ENCODE measurements at places on chromosomes 6 and 20. TPM values are rescaled to one million over a fixed set of nuclear protein-coding genes. Genes with fewer than 3 reads are reported as not detected.
A peak's percentile ranks its signal among the peaks of the same experiment; 100 is the strongest.

Gene ADGRF5
- total RNA-seq: 37.6 TPM

Gene IPCEF1
- total RNA-seq: 0.27 TPM

Gene BTNL2
- total RNA-seq: not detected

Gene ID1
- total RNA-seq: 714 TPM

Gene MYB
- 0.93 TPM for total RNA-seq

Gene TMC2
- not detected for total RNA-seq

Gene NR2E1
- not detected for total RNA-seq

Gene ANKRD66
- total RNA-seq: 0.15 TPM

Gene BPIFB1
- 0.58 TPM for total RNA-seq

Gene FRK
- total RNA-seq: 1.5 TPM

Gene RING1
- 16.0 TPM for total RNA-seq

Gene PSMB1
- total RNA-seq: 271 TPM

DNA sequence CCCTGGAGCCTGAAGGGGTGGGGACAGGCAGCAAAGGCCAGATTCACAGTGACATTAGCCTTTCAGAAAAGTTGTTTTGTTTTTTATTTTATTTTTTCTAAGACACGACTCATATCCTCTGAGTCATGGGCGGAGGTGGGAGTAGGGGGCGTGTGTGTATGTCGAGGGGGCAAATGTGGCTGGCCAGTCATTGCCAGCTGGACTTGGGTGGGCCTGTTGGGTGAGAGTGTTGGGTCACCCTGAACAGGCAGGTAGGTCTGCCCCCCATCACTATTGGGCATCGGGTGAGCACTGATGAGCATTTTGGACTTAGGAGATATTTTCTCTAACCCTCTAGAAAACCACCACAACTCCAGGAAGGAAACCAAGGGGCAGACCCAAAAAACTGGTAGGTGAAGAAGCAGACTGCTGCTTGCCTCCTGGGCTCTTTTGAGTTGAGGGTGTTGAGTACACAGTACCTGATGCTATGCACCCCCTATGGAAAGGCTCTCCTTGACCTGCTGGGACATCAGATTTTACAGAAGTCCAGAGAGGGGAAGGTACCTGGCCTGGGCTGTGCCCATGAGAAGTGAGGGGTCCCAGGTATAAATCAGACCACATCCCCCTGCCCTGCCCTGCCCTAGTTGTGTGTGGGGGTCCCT lies 5.6 kb downstream of the SMIM29 start:
- no peak for ATAC-seq

DNA sequence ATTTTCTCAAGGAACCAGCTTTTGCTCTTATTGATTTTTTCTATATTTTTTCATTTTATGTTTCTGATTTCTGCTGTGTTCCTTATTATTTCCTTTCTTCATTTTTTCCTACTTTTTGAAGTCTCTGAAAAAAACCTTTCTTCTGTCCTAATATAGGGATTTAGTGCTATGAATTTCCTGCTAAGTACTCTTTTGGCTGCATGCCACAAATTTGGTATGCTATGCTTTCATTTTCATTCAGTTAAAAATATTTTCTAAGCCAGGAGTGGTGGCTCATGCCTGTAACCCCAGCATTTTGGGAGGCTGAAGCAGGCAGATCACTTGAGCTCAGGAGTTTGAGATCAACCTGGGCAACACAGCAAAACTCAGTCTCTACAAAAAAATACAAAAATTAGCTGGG lies 30.6 kb downstream of the SIRPD start:
- no peak for ATAC-seq

DNA sequence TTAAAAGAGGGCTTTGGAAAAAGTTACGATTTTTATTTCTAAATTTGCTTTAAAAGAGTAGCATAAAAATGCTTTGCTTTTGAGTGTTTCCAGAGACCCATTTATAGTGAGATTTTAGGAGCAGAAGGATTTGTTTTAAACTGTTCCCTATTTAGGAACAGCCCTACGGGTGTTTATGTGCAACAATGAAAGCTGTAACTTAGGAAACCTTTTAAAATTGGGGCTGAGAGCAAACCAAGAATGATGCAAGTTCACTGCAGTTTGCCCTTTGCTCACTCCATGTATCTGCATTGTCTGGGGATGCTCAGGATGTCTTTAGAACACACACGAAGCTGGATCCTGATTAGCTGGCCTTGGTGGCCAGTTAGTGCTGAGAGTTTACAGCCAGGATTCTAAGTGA lies 40.9 kb downstream of the GHRH start:
- peak; percentile 25 for ATAC-seq

DNA sequence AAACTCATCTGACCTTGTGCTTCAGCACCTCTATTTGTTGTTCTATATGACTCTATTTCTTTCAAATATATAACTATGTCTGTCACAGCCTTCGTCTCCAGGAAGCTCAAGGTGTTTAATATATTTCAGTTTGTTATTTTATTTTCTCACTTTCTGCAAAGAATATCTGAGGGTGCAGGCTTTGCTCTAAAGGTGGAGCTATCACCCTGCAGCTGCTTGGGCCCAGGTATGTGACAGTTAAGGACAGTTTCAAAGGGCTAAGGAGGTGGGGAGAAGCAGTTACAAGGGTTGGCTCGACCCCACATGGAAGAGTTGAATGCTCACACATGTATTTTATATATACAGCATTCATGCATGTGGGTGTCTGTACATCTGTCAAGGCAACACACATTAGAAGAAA lies 405.6 kb downstream of the BTBD9 start:
- ATAC-seq: no peak

GRCh38 chr6:16414205-16414604 lies 175.8 kb downstream of the GMPR start:
- ATAC-seq: no peak

DNA sequence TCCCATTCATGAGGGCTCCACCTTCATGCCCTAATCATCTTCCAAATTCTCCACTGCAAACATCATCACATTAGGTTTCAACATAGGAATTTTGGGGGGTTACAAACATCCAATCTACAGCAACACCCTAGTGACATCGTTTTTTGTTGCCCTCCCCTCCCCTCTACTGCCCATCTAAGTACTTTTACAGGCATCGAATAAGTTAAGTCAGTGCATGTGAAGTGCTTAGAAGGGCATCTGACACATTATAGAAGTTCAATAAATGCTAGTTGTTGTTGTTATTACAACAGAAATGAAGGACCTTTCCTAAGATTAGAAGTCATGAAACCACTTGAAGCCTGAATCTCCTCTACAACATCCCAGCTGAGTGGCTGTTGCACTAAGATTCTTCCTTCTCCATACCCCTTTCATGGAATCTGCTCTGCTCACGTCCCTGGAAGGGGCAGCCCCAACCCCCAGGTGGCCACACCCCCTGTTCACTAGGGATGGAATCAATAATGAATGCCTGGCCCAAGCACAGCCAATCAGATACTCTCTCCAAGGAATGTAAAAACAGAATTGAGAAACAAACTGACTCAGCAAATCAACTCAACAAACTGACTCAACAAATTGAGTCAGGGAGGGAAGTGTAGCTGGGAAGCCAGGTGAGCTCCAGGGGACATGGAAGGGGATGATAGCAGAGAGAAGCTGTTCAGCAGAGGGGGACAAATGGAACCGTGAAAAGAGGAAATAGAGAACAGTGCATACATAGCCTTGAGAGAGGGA lies 3.9 kb upstream of the LRP11 start:
- no peak for ATAC-seq

- no peak for ATAC-seq
These were observed 197.6 kb upstream of the SASH1 start for GRCh38 chr6:148144917-148145521.

GRCh38 chr6:30752157-30752927 lies 8.0 kb upstream of the IER3 start:
- ATAC-seq: peak; percentile 95

GRCh38 chr6:75377386-75377785 lies 92.8 kb upstream of the TMEM30A start:
- ATAC-seq: no peak

- ATAC-seq: peak; percentile 54
These were observed 190.4 kb upstream of the JAG1 start for GRCh38 chr20:10864076-10864672.

GRCh38 chr20:35954907-35955251 lies 577 bp upstream of the SCAND1 start:
- ATAC-seq: no peak

DNA sequence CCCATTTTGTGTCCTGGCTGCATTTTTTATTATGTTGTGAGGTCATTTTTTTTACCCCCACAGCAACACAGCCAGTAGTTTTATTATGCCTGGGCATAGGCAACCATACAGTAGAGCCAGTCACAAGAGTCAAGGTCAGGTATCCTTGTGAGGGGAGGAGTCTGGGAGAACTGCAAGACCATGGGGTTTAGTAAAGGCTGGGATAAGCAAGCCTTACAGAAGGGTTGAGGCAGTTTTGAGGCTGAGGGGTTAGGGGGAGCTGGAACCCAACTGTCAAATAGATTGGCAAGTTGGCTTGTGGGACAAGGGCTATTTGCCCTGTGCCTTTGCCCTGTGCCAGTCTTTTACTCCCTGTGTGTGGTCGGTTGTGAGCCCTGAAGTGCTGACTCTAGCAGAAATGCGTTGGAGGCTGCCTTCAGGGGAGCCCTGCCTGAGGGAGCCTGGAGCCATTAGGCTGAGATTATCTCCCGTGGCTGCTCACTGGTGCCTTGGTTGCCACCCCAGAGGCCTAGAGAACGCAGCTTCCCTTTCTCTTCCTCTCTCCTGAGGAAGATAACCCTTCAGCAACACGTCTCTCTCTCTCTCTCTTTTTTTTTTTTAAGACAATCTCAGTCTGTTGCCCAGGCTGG lies 31.1 kb downstream of the RALY start:
- no peak for ATAC-seq

GRCh38 chr20:41572010-41572572 lies 46.1 kb downstream of the CHD6 start:
- ATAC-seq: no peak

DNA sequence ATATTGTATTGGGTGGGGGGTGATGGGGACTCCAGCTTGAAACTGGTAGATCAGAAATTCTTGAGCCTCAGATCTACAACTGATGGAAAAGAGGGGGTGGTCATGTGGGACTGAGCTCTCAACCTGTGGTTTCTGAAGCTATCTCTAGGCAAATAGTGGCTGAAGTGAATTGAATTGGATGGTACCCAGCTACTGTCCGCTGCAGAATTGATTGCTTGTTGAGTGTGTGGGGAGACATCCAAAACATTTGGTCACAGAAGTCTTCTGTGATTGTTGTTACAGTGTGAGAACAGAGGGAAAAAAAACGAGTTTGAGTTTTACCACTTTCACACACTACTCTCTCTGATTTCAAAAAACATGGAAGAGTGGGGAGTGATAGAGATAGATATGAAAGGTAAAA lies 14.8 kb downstream of the CDS2 start:
- no peak for ATAC-seq

DNA sequence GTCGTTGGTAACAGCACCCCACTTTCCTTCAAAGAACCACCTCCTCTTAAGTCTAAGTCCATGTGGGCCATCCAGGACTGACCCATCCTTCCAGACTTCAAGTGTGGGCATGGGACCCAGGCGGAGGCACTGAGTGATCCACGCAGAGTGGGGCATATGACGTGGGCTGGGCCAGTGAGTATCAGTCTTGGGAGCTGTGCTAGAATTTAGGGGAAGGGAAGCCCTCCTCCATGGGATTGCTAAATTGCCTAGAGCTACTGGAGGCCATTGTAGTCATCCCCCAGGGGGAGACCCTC lies 35.3 kb upstream of the KCNB1 start:
- no peak for ATAC-seq

GRCh38 chr6:129696028-129696418 lies 14.0 kb downstream of the ARHGAP18 start:
- ATAC-seq: no peak

DNA sequence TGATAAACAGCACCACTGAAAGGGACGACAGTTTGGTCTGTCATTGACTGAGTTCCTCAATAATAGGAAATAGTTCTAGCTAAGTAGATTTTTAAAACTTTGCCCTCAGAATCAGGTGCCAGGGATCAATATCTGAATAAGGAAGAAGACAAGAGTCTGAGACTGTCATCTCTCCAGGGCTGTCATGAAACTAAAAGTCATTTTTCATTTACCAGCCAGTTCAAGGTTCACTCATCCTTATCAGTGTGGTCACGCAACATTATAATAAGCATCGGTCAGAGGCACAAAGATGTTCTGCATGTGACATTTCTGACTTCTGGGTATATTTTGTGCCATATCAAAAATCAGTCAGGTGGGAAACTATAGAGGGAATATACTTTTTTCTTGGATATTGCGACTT lies 52.5 kb upstream of the E2F3 start:
- no peak for ATAC-seq

GRCh38 chr6:128784266-128784665 lies 98.7 kb upstream of the LAMA2 start:
- no peak for ATAC-seq

- no peak for ATAC-seq
These were observed 354.5 kb upstream of the SYNCRIP start for GRCh38 chr6:85997206-85997605.

DNA sequence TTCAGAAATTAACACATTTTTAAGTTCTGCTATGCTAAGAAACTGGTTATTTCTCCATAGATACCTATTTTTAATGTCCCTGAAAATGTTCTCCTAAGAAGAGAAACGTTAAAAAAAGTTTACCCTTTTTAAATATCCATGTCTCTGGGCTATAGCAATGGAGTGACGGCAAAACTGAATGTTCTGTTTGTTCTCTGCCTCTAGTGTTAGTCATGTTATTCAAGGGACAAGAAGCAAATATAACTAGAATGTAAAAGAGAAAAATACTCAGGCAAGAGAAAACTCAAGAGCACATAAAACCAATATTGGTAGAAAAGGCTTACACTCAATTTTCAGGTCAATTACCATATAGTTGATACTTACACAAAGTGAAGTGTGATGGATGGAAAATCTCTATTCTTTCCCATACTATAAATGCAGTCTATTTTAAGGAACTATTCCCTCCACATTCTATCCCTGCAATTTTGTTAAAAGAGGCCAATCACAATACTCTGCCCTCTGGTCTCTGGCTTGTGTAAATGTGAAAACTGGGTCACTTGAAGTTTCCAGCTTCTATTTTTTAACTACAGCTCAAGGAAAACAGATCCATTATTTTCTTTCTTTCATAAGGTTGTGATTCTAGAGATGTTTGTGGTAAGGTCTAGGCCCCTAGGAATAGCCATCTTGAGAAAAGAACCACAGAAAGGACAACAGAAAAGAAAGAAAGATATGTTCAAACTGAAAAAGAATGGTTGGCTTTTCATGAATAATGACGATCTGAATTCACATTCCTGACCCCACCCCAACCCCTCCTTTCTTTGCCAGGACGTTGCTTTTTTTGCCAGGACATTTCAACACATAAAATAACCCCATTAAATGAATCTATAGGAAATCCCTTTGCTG lies 200.3 kb upstream of the FAM83B start:
- no peak for ATAC-seq

DNA sequence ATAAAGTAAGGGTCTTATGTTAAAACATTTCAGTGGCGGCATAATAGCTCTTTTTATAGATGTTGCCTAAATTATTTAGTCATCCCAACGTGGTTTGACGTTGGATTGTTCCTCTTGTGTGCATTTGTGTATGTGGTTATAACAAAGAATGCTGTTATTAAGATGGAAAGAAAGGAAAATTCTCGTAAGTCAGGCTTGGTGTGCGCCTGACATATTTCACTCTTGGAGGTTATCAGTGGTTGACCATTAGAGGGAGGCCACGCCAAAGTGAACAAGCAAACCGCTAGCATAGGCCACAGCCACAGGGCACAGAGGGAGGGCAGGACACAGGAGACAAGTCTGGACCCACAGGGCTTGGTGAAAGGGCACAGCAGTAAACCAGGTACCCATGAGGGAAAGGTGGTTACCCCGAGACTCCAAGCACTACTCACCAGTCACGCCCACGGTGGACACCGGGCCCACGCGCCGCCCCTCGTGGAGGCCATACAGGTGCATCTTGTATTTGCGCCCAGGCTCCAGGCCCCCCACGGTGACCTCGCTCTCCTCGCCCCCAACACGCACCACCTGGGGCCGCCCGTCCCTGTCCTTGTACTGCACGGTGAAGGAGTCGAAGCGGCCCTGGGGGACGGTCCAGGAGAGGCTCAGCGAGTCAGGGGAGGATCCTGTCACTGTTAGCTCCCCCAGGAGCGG lies 22.9 kb downstream of the CYP21A2 start:
- no peak for ATAC-seq

All from gastroesophageal sphincter (tissue), 4 donors.